ENCODE measurements at places on chromosomes 5 and 9. TPM values are rescaled to one million over a fixed set of nuclear protein-coding genes. Genes with fewer than 3 reads are reported as not detected.

The ZNF169 gene
- total RNA-seq, result 4.9 TPM

The REXO4 gene
- total RNA-seq, result 30.9 TPM

The PCDHB15 gene
- total RNA-seq, result 10.5 TPM

The TRIM36 gene
- total RNA-seq, result 9.9 TPM

The HAPLN1 gene
- 42.1 TPM for total RNA-seq

The CDC25C gene
- total RNA-seq, result 3.8 TPM

The UGCG gene
- 14.1 TPM for total RNA-seq

GRCh38 chr5:112906637-112907036 lies 15.4 kb downstream of the REEP5 start:
- H3K36me3 ChIP-seq, result peaks cover 7% of the 10 kb centered on the region
- no peaks in the 10 kb centered on the region for H3K4me1 ChIP-seq
- no peaks in the 10 kb centered on the region for H3K27me3 ChIP-seq

- no peak overlapping the region for H3K4me3 ChIP-seq
- no peak for DNase-seq
- H3K27ac ChIP-seq, result no peak overlapping the region
- H3K4me1 ChIP-seq, result peaks cover 7% of the 10 kb centered on the region
These were observed 11.4 kb downstream of the HAND1 start for GRCh38 chr5:154466671-154467070.

DNA sequence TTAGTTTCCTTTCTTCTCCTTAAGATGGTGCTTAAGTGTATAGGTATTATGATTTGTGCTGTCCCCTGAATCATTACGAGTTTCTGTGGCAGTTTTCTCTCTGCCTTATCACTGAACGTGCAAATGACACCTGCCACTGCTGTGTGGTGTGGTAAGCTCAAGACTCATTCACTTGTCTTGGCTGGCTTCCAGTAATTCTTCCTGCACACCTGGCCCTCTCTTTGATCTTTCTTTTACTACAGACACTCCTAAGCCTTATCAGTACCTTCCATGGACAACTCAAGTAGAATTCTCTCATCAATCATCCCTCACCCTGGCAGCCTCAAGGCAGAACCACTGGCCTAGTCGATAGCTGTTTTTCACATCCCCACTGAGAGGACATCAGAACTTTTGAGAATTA lies 82.6 kb upstream of the ADAMTS19 start:
- DNase-seq, result no peak
- H3K27ac ChIP-seq, result no peak overlapping the region
- no peak overlapping the region for H3K4me3 ChIP-seq
- H3K4me1 ChIP-seq, result peaks cover 13% of the 10 kb centered on the region

DNA sequence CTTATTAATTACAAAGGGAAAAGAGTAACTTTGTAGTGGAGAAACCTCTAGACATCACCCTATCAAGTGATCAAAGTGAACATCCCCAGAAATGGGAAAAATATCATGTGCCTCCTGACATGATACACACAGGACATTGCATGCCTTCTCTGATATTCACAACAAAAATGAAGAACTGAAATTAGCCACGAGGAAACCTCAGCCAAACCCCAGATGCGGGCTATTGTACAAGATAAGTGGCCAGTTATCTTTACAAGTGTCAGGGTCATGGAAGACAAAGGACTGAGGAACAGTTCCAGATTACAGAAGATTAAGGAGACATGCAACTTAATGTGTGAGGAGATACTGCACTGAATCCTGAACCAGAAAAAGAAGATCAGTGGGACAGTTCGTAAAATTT lies 23.8 kb upstream of the NPM1 start:
- no peaks in the 10 kb centered on the region for H3K36me3 ChIP-seq
- no peak overlapping the region for H3K4me3 ChIP-seq
- DNase-seq, result no peak
- H3K4me1 ChIP-seq, result no peaks in the 10 kb centered on the region
- H3K27me3 ChIP-seq, result no peaks in the 10 kb centered on the region

DNA sequence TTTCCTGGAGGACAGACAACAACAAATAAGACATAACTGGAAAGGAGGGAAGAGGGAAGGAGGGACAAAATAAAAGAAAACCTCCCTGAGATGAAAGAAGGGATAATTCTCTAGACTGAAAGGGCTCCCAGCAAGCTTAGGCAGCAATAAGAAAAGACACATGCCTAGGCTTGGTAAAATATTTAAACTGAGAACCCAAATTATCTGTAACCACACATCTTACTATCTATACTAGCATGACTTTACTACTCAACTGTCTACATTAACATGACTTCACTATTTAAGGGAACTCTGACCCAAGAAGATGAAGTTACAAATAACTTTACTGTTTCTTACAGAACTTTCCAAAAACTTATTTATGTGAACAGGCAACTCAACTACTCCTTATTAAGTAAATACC lies 95.9 kb downstream of the EPB41L4A start:
- H3K27ac ChIP-seq, result no peak overlapping the region
- H3K4me1 ChIP-seq, result peaks cover 7% of the 10 kb centered on the region
- no peak overlapping the region for H3K4me3 ChIP-seq
- H3K27me3 ChIP-seq, result no peaks in the 10 kb centered on the region

GRCh38 chr9:31251386-31251785 lies 1133.1 kb upstream of the ACO1 start:
- no peaks in the 10 kb centered on the region for H3K4me1 ChIP-seq
- no peaks in the 10 kb centered on the region for H3K36me3 ChIP-seq
- H3K27ac ChIP-seq, result no peak overlapping the region

DNA sequence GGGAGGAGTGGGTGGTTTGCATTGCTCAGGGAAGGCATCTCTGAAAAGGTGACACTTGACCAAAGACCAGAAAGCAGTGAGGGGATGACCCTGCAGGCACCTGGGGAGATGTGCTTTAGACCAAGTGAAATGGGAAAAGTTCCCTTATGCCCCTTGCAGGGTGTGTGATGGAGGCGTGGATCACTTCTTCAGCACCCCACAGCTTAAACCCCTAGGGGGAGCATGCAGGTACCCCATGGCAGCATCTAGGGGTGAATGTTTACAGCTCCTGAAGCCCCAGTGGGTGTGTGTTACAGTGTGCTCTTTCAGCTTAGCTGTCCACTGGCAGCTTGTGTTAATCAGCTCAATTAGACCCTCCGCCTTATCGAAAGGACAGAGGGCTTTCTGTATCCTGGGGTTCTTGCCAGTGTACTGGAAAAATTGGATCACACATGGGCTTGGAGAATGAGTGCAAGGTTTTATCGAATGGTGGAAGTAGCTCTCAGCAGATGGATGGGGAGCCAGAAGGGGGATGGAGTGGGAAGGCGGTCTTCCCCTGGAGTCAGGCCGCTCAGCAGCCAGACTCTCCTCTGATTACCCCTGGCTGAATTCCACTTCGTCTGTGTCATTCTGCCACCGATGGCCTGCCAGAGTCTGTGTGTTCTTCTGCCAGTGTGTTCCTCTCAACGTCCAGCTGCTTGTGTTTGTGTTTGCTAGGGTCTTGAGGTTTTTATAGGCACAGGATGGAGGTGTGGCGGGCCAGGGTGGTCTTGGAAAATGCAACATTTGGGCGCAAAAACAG lies 6.3 kb downstream of the BHMT2 start:
- DNase-seq, result no peak
- peaks cover 5% of the 10 kb centered on the region for H3K4me1 ChIP-seq
- no peak overlapping the region for H3K27ac ChIP-seq
- no peak overlapping the region for H3K4me3 ChIP-seq
- H3K27me3 ChIP-seq, result no peaks in the 10 kb centered on the region
- no peaks in the 10 kb centered on the region for H3K36me3 ChIP-seq

DNA sequence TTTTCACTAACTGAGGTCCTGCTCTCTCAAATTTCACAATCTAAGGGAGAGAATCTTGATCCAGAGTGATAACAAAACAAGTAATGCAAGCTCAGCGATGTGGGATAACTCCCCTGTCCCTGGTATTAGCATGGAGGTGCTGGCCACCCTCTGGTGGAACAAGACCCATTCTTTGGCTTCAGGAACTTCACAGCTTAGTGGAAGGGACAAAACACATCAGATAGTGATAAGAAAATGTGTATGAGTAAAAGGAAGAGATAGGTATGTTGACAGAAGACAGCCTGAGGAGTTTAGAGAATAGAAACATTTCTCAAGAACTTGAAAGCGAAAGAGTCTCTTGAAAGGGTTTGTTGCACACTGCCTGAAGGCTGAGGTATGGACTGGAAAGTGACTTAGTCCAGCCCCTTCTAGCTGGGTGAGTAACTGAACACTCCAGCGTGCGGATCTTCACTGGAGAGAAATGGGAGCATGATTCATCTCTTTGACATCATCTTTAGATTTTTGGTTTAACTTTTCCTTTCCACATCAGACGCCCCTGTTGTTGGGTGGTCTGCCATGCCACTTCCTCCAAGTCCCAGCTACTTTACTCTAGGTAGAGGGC lies 25.4 kb upstream of the ZSWIM6 start:
- H3K4me1 ChIP-seq, result peaks cover 7% of the 10 kb centered on the region
- H3K27me3 ChIP-seq, result peaks cover 2% of the 10 kb centered on the region
- DNase-seq, result no peak
- no peaks in the 10 kb centered on the region for H3K36me3 ChIP-seq

DNA sequence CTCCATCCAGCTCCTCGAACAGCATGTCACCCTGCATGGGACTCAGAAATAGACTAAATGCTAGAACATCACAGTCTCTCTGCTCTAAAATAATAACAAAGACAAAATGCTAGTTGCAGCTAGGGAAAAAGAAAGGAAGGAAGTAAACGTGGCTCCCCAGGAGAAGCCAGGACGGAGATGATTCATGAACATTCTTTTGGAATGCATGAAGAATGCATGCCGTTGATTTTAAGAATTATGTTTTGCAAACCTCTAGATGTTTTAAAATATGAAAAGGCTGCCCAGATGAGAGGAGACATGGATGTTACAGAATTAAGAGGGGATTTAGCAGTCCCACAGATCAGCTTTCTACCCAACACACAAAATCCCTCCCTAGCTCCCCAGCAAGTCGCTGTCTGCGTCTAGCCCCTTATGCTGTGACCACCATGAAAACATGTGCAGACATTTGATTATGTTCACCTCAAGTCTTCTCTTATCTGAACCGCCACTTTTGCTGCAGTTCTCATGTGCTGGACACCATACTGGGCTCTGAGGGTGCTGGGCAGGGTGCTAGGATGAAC lies 139.4 kb upstream of the LMX1B start:
- H3K27ac ChIP-seq, result no peak overlapping the region
- DNase-seq, result no peak
- H3K4me3 ChIP-seq, result no peak overlapping the region
- H3K36me3 ChIP-seq, result peaks cover 4% of the 10 kb centered on the region
- peaks cover 18% of the 10 kb centered on the region for H3K4me1 ChIP-seq
- no peaks in the 10 kb centered on the region for H3K27me3 ChIP-seq

GRCh38 chr5:91130759-91131158 lies 252.4 kb downstream of the ARRDC3 start:
- H3K36me3 ChIP-seq, result no peaks in the 10 kb centered on the region
- H3K4me1 ChIP-seq, result peaks cover 6% of the 10 kb centered on the region
- no peak overlapping the region for H3K4me3 ChIP-seq
- DNase-seq, result no peak

DNA sequence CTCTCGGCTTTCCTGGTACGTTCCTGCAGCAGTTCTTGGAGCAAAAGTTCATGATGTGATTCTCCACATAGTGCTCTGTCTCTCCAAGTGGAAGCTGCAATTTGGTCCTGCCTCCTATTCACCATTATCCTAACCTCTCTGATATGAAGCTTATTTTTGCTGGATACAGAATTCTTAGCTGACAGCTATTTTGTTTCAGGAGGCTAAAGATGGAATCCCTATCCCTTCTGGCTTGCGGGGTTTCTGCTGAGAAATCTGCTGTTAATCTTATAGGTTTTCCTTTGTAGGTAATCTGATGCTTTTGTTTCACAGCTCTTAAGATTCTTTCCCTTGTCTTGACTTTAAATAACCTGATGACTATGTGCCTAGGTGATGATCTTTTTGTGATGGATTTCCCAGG lies 181.6 kb upstream of the VLDLR start:
- H3K27me3 ChIP-seq, result peaks cover 2% of the 10 kb centered on the region
- no peak overlapping the region for H3K27ac ChIP-seq
- H3K4me3 ChIP-seq, result no peak overlapping the region
- peaks cover 6% of the 10 kb centered on the region for H3K36me3 ChIP-seq
- DNase-seq, result no peak
- no peaks in the 10 kb centered on the region for H3K4me1 ChIP-seq
